Stimulated activated CD8-positive, alpha-beta memory T cell treated with anti-CD3 and anti-CD28 coated beads, Interleukin-7, amount 100 ng/mL, for 24 hours (primary cell): ENCODE measurements at places on chromosomes 2 and 18.

- no peak for DNase-seq
Measured at GRCh38 chr2:195863564-195863963, 205.1 kb downstream of the DNAH7 start.

- DNase-seq: no peak
Measured at GRCh38 chr18:77147418-77147852, 14.9 kb upstream of the MBP start.

GRCh38 chr2:55923091-55923981, at the start of gene EFEMP1:
EFEMP1 (minus strand) TSS chr2:55923782; CDS start chr2:55922440, 1,342 bp downstream.
- DNase-seq: no peak

DNA sequence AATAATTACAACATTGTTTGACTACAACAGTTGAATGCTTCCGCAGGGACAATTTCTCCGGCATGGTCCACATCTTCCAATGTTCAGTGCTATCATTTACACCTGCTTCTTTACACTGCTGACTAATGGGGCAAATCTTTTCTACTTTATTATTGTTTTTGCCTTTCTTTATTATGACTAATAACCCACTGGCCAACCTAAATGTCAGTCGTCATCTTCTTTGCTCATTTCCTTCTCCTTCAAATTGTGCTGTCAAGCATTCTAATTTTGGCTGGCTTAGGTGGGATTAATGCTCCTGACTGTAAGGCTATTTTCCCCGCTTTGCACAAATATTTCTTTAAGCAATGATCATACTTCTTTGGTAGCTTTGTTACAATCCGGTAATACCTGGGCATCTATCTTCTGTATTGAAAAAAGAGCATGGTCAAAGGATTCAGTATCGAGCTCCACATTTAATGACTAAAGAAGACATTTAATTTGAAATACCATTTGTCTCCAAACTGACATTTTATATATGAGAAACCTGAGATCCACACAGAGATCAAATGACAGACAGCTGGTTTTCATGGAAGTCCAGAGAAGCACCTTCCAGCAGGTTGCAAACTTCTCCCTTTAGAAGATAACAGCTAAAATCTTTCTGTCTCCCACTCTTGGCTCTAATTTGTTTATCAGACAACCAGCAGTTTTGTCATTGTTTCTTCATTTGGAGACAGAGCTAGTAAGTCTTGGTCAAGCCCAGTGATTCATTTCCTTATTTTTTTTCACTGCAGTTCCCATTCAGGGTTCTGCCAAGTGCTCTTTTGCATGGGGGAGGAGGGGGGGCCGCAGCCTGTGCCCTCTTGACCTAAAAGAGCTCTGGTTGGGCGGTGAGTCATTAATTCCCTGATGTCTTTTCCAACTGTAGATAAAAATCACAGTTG, 132.9 kb downstream of the SOCS6 start:
- DNase-seq: no peak

- no peak for DNase-seq
Measured at GRCh38 chr2:109475531-109476210, 138.1 kb downstream of the SEPTIN10 start.

- no peak for DNase-seq
Measured at GRCh38 chr2:54665436-54665856, 58.0 kb upstream of the EML6 start.

DNA sequence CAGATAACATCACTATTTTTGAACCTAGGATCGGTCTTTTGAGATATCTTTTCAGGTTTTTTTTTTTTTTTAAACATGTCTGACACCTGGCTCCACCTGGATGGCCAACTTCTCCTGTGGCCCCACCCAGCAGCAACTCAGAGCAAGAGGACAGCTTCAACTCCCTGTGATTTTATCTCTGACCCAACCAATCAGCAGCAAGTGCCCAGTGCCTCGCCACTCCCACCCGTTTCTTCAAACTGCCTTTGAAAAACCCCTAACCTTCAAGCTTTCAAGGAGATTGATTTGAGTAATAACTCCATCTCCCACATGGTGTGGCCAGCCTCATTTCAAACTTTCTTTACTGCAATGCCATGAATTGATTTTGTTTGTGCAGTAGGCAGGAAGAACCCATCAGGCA, 19.0 kb downstream of the MYO3B start:
- no peak for DNase-seq

GRCh38 chr2:237210297-237210696, 124.6 kb downstream of the COPS8 start:
- no peak for DNase-seq

DNA sequence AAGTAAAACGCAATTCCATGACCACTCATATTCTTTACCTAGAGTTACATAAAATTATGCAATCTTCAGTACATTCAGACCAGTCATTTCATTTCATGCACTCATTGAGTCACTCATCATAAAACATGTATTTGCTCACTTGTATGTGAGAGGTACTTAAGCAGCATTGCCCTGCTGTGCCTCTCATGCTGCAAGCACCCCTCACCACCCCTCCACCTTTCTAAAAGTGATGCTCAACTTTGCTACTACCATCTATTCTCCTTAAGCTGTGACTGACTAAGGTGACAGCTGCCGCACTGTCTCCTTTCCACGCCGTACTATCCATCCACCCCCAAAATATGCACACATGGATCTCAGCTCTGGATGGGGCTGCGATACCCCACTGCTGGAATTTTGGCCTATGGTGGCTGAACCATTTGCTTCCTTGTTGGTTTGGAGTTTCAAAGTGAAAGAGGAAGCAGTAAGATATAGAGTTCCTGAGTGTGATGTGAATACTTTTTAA, 7.2 kb downstream of the ARHGAP25 start:
- no peak for DNase-seq

DNA sequence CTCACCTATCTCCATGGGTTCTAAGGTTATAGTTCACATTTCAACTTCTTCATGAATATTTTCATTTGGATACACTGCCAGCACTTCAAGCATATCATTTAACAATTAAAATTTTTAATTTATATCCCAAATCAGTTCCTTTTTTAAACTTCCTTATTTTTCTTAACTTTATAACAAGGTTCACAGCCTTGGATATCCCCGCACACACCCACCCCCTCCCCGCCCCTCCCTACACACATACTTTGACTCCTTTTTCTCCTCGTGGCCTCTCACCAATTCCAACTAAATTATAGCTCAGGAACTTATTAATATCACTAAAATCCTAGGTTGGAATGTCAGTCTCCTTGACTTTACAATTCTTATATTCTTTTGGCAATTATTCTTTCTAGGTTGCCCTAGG, 163.6 kb upstream of the SETBP1 start:
- DNase-seq: no peak

- no peak for DNase-seq
Measured at GRCh38 chr2:19607931-19608771, 249.7 kb upstream of the OSR1 start.

GRCh38 chr2:198374375-198375082, 570.1 kb downstream of the PLCL1 start:
- no peak for DNase-seq

- no peak for DNase-seq
Measured at GRCh38 chr2:130158631-130159030, 13.7 kb upstream of the CCDC74B start.

DNA sequence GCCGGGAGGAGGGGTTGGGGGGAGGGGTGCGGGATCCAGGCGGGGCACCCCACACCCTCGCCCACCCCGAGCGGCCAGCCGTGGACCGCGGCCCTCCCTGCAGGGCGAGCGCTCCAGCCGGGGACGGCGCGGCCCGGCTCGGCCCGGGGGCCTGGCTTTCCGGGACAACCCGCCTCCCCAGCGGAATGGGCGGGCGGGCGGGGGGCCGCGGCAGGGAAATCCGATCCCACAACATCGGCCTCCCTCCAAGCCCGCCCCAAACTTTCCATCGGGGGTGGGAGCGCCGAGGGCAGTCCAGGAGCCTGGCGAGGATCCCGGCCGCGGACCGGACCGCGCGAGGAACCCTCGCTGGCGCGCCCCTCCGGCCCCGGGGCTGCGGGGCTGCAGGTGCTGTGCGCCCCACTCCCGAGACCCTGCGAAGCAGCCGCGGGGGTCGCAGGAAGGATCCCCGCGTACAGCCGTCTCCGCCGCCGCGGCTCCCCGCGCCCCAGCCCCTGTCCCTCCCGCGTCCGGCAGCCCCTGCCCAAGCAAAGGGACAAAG, 529 bp downstream of the SEMA4C start:
- DNase-seq: no peak

- DNase-seq: no peak
Measured at GRCh38 chr2:11505652-11506610, 27.9 kb upstream of the GREB1 start.

DNA sequence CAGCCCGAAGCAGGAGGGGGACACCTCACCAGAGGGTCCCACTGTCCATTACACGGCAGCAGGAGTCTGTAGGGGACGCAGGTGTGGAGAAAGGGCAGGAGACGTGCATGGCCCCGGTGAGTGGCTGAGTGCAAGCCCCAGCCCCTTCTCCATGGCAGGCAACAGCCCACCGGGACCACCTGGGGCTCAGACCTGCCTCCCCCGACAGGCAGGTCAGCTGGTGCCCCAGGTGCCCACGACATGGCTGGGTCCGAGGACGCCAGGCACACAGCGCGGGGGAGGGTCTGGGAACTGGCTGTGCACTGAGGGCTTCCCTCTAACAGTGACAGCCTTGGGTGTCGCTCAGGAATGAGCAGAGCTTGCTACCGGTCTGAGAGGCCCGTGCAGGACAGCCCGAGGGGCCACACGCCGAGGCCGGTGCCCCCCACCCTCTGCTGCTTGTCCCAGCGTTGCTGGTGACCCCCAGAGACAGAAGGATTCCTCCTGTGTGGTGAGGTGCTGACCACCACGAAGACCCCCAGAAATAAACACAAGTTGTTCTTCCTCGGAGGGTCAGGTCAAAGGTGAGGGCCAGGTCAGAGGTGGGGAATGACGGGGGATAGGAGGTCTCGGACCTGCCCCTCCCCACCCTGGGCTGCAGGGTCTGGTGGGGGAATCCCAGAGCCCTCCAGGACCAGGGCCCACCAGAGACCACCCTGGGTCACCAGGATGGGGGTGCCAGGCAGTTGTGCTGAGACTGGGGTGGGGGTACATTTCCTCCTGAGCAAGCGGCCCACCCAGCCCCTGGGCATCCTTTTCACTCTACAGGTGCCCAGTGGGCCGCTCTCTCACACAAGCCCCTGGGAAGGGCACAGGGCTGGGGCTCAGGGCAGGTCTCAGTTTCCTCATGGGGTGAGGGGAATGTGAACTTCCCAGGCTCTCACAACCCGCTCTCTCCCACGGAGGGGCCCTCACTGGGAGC, 50.6 kb downstream of the SLC66A2 start:
- DNase-seq: no peak

DNA sequence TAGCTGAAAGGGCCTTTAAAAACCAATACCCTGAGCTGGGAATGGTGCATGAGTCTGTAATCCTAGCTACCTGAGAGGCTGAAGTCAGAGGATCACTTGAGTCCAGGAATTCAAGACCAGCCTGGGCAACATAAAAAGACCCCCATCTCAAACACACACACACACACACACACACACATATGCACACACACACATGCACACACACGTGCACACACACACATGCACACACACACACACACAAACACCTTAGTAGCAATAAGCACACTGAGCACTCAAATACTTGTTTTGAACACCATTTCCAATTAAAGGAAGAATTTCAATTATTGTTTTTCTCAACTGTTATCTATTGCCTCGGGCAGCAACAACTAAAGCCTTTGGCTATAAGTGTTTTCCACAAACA, 25.6 kb upstream of the UBE2F start:
- no peak for DNase-seq

GRCh38 chr18:24173997-24174396, 35.1 kb downstream of the CABYR start:
- DNase-seq: no peak

DNA sequence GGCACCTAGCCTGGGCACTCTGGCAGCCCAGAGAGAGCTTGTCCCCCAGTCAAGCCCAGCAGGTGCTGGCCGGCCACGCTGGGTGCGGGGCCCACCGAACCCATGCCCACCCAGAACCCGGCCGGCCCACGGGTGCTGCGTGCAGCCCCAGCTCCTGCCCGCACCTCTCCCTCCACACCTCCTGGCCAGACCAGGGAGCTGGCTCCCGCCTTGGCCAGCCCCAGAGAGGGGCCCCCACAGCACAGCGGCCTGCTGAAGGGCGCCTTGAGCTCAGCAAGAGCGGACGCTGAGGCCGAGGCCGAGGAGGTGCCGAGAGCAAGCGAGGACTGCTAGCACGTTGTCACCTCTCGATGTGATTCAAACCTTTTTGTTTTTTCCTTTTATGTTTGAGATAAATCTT, 407.0 kb upstream of the KCNJ3 start:
- DNase-seq: no peak

DNA sequence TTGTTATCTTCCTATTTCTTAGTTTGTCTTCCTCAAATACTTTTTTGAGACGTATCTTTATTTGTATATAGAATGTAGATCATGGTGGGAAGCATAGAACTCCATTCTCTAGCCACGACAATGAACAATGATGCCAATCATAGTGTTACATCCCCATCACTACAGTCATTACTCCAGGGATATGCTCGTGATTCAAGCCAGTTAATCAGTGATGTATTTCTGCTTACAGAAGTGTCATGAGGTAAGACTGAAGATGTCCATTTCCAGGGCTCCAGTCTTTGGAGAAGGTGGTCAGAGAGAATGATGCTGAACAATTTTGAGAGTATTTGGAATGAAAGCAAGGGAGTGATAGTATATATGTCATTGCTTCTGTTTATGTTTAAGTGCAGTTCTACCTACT, 777.2 kb upstream of the TMEFF2 start:
- no peak for DNase-seq

- no peak for DNase-seq
Measured at GRCh38 chr2:3154146-3154545, 223.5 kb downstream of the EIPR1 start.

- no peak for DNase-seq
Measured at GRCh38 chr2:130972410-130972809, 120.8 kb downstream of the FAM168B start.

DNA sequence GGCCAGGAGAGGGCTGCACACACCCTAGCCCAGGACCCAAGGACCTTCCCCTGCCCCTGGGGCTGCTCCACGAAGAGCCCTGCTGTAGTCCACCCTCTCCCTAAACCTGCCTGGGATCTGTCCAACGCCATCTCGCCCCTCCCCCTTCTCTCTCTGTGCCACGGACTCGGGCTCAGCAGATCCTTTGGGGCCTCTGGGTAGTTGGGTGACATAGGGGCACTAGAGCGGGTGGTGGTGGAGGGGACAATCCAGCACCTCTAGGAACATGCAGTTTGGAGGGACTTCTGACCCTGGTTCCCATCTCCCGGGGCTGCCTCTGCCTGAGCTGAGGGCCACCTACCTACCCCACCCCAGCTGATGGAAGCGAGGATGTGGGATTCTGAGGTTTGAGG, 7.3 kb upstream of the CRYBA2 start:
- no peak for DNase-seq

DNA sequence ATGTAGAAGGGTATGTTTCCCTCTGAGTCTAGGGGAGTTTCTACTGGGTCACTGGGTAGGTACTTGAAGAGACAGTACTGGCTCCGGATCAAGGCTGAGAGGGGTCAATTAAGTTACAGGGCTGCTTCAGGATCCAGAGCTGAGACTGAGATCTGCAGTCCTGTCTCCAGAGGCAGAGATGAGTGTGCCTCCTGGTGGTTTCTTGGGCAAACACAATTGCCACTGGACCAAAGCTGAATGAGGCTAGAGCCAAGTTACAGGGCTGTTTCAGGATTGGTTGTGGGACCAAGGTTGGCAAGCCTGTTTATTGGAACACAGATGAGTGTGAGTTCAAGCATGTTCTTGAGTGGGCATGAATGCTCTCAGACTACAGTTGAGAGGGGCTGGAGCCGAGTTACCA, 157.9 kb downstream of the ADCYAP1 start:
- DNase-seq: no peak
